Testis (tissue), 5 donors: ENCODE measurements at places on chromosomes 6 and 20. TPM values are rescaled to one million over a fixed set of nuclear protein-coding genes. Genes with fewer than 3 reads are reported as not detected.

FAXC gene
- 5.9 TPM for polyA plus RNA-seq

CALHM5 gene
- polyA plus RNA-seq, result 1.5 TPM

CCN2 gene
- 50.4 TPM for polyA plus RNA-seq

WFDC9 gene
- polyA plus RNA-seq, result not detected

OPRL1 gene
- polyA plus RNA-seq, result 9.4 TPM

VGLL2 gene
- polyA plus RNA-seq, result 1.7 TPM

SLC2A10 gene
- 4.8 TPM for polyA plus RNA-seq

POU3F2 gene
- 0.32 TPM for polyA plus RNA-seq

BANF2 gene
- polyA plus RNA-seq, result 133 TPM

PRIM2 gene
- 11.0 TPM for polyA plus RNA-seq

BFSP1 gene
- 7.4 TPM for polyA plus RNA-seq

EPPIN gene
- 251 TPM for polyA plus RNA-seq

FAM210B gene
- 29.5 TPM for polyA plus RNA-seq

COL9A3 gene
- polyA plus RNA-seq, result 21.3 TPM

MATN4 gene
- polyA plus RNA-seq, result 1.1 TPM

NR2E1 gene
- 0.30 TPM for polyA plus RNA-seq

CPNE5 gene
- polyA plus RNA-seq, result 44.2 TPM

MARCKS gene
- polyA plus RNA-seq, result 21.5 TPM

RIMS4 gene
- polyA plus RNA-seq, result 32.1 TPM

CPXM1 gene
- polyA plus RNA-seq, result 25.2 TPM

CD93 gene
- polyA plus RNA-seq, result 14.8 TPM

SLC17A3 gene
- polyA plus RNA-seq, result 0.61 TPM

FOXA2 gene
- 0.54 TPM for polyA plus RNA-seq

LTB gene
- polyA plus RNA-seq, result 7.2 TPM

CFAP61 gene
- polyA plus RNA-seq, result 76.0 TPM

PREX1 gene
- 18.0 TPM for polyA plus RNA-seq

BEND3 gene
- 3.7 TPM for polyA plus RNA-seq

THBS2 gene
- polyA plus RNA-seq, result 17.9 TPM

GSTA3 gene
- polyA plus RNA-seq, result 8.9 TPM

CALHM4 gene
- polyA plus RNA-seq, result 1.2 TPM

PLA2G7 gene
- 2.1 TPM for polyA plus RNA-seq

ZBTB24 gene
- 8.1 TPM for polyA plus RNA-seq

THBD gene
- 11.0 TPM for polyA plus RNA-seq

HLA-F gene
- polyA plus RNA-seq, result 51.1 TPM

ENPP1 gene
- polyA plus RNA-seq, result 8.3 TPM

PACSIN1 gene
- polyA plus RNA-seq, result 2.1 TPM

SEL1L2 gene
- 9.5 TPM for polyA plus RNA-seq

ULBP2 gene
- polyA plus RNA-seq, result 1.9 TPM

OPN5 gene
- polyA plus RNA-seq, result 17.3 TPM

KCNB1 gene
- 1.5 TPM for polyA plus RNA-seq

ARMC2 gene
- 78.6 TPM for polyA plus RNA-seq

MRAP2 gene
- polyA plus RNA-seq, result 4.1 TPM

CRISP1 gene
- 3.8 TPM for polyA plus RNA-seq

MYH7B gene
- polyA plus RNA-seq, result 24.3 TPM

ANKS1A gene
- 44.2 TPM for polyA plus RNA-seq

TRAPPC3L gene
- 0.37 TPM for polyA plus RNA-seq

PTK6 gene
- 0.26 TPM for polyA plus RNA-seq

HACE1 gene
- 37.4 TPM for polyA plus RNA-seq

TRDN gene
- 2.8 TPM for polyA plus RNA-seq

SEMG2 gene
- not detected for polyA plus RNA-seq

CGA gene
- polyA plus RNA-seq, result not detected
